CD4-positive, alpha-beta T cell treated with Interleukin-21 for 1 hour (primary cell): ENCODE measurements at places on chromosomes 4 and X.

- DNase-seq: no peak
Measured at GRCh38 chr4:52879471-52879870, 17.4 kb downstream of the RASL11B start.

DNA sequence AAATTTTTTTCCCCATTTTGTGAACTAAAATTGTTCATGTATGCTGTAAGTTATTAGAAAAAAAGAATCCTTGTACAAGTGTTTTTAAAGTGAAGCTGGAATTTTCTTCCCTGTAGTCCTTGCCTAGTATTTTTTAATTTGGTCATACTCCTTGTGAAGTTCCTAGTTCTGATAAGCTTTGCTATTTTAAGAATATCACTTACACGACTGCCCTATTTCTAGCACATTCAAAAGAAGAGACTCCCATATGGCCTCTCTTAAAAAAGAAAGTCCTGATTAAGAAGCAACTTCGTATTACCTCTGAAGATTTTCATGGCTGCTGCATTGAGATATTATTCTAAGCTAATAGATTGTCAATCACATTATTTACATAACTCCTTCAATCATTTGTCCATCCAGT, 87.2 kb downstream of the KLHL8 start:
- DNase-seq: no peak

- no peak for DNase-seq
Measured at GRCh38 chrX:2679534-2680485, 11.3 kb upstream of the CD99 start.

DNA sequence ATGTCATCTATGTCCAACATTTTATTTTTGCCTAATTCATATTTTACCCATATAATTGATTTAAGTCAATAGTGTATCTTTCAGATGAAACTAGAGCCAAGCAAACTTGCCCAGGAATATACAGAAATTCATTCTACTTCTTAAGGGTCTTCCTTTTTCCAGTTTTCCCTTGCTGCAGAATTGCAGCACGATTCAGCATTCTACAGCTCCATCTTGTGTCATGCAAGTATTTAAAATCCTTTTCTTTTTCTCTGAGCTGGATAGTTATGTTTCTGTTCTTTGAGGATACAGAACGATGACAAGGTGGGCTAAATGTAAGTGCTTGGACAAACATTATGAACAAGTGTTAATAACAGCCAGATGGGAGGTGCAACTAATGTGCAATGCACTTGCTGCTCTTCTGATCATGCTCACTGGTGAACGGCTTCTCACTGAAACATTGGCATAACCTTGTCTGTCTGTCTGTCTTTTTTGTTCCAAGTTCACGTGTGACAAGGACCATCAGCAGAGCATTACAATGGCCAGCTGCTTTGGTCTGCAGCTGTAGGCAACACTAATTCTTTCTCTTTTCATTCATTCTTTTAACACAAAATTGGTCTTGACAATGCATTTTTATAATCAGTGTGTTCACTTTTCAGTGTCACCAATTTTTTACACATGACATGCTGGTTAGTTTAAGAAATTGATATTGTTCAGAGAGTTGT, 1821.7 kb downstream of the ARAP2 start:
- DNase-seq: no peak

DNA sequence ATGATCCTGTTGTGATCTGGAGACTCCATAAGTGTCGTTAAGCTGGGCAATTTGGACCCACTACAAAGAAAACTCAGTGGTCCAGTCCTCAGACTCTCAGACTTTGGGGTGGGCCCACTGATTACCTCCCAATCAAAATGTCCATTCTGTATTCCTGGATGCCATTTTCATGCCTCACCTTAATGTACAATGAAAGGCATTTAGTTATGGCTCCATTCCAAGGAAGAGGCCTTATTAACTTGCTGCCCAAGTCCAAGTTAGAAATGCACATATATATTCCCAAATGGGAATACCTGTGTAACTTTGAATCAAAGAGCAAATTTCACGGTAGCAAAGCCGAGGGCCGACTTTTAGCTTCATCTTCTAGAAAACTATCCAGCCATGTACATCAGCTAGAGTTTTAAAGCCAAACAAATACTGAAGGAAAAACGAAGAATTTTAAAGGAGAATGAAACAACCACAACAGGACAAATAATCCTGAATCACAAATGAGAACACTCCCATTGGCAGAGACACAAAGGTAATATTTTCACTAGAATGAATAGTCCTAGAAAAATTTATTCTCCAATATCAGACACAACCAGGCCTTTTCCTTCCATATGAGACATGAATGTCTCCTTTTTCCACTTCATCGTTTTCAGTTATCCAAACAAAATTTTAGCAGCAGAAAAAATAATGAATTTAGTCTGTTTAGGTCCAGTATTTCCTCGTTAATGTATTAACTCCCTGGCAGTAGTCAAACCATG, 63.7 kb upstream of the HHIP start:
- no peak for DNase-seq

DNA sequence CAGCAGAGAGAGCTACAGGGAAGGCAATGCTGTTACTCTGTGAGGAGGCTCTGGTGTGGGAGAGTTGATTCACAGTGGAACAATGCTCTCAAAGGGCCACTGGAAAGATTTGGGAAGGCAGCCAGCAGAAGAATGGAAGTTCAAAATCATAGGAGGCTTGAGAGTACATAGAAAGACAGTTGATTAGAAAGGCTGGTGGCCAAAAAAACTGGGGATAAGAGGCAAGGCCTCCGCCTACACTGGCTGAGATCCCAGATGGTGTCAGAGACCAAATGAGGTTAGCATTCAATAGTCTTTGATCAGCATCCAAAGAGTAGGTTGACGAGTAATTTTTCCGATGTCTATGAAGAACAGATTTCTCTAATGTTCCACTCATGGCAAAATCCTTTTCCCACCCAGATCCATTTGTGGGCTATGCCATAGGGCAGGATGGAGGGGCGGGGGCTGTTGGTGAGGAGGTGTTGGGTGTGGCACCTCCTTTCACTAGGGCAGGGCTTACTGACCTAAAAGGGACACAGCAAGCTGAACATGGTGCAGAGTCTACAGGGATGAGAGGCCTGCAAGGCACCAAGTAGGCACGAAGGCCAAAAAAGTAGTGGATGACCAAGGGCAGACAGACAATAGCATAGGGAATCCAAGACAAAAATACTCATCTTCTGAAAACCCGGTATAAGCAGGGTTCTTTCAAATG, 15.1 kb downstream of the TEC start:
- DNase-seq: no peak

- DNase-seq: no peak
Measured at GRCh38 chr4:129546531-129546930, 450.6 kb downstream of the C4orf33 start.

DNA sequence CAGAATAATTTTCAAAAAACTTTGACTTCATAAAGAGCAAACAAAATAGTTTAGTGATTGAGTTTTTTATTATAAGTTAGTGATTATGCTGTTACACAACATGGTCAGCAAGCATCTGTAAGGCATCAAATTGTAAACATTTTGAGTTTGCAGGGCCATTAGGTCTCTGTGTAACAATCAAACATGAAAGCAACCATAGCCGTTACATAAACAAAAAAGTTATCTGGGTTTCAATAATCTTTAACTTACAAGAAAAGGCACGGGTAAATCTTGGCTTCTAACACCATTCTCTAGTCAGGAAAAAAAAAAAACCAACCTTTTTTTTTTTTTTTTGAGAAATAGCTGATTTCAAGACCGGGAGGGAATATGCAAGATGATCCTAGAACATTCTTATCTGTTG, 1941.1 kb downstream of the PCDH7 start:
- DNase-seq: no peak

GRCh38 chr4:528835-529234, 29.8 kb downstream of the PIGG start:
- no peak for DNase-seq

DNA sequence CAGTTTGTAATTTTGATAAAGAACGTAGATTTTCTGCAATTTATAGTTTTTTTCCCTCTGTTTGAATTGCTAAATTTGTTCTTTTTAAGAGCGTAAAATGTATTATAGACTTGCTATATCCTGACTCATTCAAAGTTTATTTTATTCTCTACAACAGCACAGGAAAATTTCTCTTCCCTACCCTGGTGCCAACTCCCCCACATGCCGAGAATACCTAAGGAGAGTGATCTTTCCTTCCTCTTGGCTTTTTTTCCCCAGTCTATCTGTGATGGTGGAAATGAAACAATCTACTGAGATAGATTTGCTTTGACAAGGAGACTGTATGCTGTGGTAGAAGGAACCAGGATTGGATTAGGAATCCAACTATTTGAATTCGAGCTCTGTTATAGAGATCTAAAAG, 271.6 kb downstream of the TLL1 start:
- no peak for DNase-seq

DNA sequence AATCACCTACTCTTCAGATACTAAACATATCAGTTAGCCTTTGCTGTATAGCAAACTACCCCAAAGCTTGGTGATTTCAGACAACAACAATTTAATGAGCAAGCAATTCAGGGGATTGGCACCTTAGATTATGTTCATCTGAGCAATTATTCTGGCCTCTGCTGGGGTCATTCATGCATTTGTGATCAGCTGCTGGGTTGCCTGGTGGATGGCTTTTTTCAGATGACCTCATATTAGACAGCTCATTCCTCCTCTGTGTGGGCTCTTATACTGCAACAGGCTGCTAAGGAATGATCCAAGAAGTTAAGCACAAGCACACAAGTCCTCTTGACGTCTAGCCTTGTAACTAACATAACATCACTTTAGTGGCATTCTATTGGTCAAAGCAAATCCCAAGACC, 153.0 kb upstream of the PPP1R2C start:
- no peak for DNase-seq

DNA sequence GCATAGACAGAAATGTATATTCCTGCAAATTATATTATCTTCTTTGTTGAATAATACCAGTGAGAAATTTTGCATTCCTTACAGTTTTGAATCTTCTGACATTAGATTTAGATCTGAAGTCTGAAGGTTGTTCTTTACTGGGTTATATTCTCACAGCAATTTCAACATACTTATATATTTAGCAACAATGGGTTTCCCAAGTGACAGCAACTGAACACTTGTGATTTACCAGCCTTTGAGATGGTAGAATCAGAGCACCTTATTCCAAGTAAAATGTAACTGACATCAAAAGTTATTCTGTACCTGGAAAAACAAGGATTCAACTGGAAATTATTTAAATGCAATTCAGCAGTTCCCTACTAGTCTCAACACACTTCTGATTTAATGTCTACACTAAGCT, 66.0 kb downstream of the RELL1 start:
- no peak for DNase-seq

GRCh38 chrX:6660567-6661264, 125.8 kb upstream of the VCX3A start:
- DNase-seq: no peak

GRCh38 chr4:156799121-156799589, 172.4 kb downstream of the PDGFC start:
- no peak for DNase-seq

DNA sequence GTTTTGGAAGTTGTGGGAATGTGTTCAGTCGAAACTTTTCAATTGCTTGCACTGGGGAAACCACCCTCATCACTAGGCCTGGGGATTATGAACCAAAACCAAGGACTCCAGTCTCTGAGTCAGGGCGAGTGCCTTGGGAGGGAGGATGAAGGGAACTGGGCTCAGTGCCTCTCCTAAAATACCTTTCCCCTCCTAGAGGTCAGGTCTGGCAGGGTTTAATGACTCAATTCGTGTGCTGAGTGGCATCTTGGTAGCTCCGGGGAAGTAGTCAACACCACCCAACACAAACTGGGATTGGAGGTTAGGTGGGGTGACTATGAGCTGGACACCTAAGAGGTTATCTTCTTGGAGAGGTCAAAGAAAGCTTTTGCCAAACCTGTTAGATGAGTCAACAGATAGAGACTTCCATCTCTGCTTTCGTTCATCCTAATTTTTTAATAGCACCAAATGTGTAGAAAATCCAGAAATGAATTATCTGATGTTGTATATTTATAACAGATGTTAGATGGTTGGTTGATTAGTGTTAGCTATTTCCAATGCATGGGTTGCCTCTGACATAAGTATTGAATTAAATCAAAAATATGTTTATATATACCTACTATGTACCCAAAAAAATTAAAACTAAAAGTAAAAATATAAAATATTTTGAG, 202.8 kb downstream of the SHROOM3 start:
- no peak for DNase-seq

- DNase-seq: no peak
Measured at GRCh38 chr4:70842761-70843435, 3.2 kb upstream of the GRSF1 start.

GRCh38 chr4:149441338-149441737, 374.3 kb downstream of the IQCM start:
- DNase-seq: no peak

DNA sequence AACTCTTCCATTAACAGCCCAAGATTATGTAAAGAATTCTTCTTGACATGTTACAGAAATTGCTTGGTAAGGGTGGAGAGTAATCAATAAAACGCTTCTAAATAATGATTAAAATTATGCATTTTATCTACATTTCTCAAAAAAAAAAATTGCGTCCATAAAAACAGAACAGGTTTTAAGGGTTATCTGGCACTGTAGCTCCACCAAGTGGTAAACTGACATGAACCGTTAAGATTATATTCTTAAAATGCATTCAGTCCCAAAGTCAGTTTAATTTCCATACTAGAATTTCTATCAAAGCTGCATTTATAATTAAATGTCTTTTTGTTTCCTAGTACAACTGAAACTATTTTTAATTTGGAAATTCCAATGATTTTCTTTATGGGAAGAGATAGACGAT, 214.0 kb upstream of the UGT8 start:
- DNase-seq: peak; percentile 3

- no peak for DNase-seq
Measured at GRCh38 chrX:118780911-118781310, 42.7 kb upstream of the ZCCHC12 start.

DNA sequence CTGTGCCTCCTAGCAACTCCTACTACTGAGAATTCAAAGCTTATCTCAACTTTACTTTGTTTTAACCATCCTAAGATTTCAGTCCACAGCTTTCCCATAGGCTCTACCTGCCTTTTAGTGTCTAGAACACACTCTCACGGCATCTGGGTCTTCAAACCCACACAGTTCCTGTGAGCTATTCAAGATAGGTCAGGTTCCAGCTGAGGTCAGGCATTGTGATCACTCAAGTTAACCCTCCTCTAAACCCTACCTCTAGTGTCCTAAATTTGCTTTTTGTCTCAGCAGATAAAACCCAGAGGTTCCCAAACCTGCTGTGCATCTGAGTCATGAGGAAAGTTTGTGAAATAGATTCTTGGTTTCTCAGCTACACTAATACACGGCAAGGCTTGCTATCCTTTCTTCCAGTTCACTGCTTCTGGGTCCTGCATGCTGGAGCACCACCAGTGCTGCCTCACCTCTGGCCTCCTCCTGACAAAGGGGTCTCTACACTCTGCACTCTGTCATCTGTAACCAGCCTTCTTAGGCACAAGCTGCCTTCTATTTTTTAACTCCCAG, 324.6 kb upstream of the MAGEB2 start:
- no peak for DNase-seq

GRCh38 chr4:125529071-125529470, 214.3 kb downstream of the FAT4 start:
- no peak for DNase-seq

DNA sequence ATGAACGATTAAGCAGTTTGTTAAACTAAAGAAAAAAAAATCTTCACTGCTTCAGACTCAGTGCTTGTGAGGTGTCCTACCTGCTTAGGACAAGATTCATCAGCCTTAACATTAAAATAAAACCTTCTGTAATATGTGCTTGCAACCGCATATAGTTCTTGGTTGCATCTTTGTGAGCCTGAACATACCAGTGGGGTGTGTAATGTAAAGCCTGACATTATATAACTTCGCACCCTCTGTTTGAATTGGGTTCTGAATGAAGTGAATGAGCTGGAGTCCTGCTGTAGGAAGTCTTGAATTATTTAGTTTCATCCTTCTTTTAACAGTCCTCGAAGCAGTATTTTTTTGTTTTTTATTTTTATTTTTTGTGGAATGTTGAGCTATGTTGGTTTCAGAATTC, 3.1 kb downstream of the KDM6A start:
- no peak for DNase-seq
